ENCODE measurements at places on chromosomes 2 and 18.
A peak's percentile ranks its signal among the peaks of the same experiment; 100 is the strongest.

DNA sequence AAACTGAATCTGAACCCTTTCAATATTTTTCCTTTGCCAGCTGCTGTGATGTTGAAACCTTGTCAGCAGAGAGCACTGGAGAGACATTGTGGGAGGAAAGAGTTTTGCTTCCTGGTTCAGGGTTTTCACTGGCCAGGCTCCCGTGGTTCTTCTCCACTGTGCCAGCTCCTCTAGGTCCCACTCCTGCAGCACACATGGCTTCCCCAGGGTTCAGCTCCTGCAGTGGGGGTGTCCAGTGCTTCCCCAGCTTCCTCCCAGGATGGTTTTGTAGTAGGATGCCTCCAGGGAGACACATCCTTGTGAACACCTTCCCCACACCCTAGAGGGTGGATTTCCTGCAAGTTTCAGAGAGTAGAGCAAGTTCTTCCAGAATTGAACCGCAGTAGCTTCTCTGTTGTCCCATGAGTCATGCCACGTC, 24.0 kb upstream of the SULT1C3 start:
- peak; percentile 22 for DNase-seq

GRCh38 chr2:10971161-10971887, 59.6 kb downstream of the KCNF1 start:
- DNase-seq = no peak

GRCh38 chr18:26409091-26409490, 139.3 kb downstream of the KCTD1 start:
- DNase-seq = no peak

GRCh38 chr2:26430826-26431225, 29.1 kb downstream of the DRC1 start:
- DNase-seq = no peak

DNA sequence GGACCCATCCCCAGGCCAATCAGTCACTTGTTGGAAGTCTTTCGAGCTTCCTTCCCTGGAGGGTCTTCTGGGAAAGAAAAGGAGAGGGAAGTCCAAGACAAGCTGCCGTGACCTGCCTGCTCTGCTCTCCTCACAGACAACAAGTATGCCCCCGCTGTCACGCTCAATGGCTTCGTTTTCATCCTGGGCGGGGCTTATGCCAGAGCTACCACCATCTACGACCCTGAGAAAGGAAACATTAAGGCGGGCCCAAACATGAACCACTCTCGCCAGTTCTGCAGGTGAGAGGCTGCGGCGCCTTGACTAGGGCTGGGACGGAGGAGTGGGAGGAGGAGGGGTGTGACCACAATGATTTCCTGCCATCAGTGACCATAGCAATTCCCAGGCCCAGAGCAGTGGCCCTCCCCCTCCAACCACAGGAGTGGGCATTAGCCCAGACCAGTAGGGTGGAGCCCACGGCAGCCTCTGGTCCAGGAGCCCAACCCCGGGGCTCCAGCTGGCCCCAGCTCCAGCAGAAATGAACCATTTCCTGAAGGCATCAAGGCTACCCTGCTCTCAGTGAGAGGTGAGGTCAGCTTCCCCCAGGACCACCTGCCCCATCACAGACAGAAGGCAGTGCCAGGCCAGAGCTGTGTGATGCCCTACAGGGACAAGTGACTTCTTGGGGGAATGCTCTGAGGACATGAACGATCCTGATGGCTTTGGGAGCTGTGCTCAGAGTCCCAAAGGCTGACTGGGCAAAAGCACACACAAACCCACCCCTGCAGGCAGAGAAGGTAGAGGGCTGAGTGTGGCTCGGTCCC, 223.1 kb downstream of the ATAD2B start:
- DNase-seq = peak; percentile 4

- DNase-seq = no peak
Measured at GRCh38 chr2:146867477-146867986, 977.3 kb upstream of the ACVR2A start.

All from AG08396 (cell line).